ENCODE measurements at places on chromosomes 3 and 15. TPM values are rescaled to one million over a fixed set of nuclear protein-coding genes. Genes with fewer than 3 reads are reported as not detected.

DNA sequence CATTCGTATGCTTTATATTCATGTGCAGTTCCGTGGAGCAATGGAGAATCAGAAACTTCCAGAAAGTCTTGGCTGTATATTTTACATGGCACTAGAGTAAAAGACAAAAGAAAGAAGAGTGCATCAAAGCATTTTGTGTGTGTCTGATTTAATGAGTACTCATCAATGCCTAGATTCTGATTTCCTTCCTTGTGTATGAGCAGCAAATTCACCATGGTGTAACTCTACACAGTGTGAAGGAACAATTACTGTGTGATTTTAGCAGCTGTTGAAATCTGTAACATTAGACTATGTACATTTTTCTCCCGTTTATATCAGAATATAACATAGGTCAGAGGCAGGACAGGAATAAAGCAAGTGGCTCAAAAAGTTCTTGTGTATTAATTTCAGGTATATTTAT is 102.0 kb upstream of the TSC22D2 start:
- DNase-seq = no peak

- no peak for DNase-seq
Measured at GRCh38 chr15:25597571-25597970, 158.7 kb upstream of the UBE3A start.

DNA sequence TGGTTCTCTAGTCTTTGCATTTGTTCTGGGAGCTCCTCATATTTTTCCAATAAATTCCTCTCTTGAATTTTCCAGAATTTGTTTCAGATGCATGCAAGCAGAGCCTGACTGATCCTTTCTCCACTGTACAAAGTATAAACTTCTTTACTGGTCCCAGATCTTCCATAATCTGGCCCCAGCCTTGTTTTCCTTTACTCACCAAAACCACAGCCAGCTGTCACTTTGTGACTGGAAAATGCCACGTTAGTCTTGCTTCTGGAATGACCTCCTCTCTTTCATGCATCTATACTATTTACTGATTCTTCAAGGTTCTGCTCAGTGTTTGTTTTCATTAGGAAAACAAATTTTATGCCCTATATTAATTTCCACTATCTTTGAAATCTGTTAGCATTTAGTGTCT is 60.4 kb upstream of the SPPL2A start:
- no peak for DNase-seq

DNA sequence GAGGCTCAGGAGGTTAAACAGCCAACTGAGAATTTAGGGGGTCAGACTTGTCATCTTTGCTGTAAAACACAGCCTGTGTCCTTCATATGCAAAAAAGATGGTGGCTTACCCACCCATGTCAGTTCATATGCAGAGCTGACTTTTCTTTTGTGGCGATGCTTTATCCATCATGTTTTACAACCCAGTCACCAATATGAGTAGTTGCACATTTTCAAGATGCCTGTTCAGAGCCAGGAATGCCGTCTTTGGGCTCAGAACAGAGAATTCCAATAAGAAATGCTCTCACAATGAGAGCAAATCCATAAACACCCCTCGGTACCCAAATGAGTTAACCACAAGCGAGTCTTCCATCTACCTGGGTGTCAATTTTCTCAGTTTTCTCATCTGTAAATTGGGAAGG is 83.6 kb downstream of the TIGIT start:
- DNase-seq = no peak

DNA sequence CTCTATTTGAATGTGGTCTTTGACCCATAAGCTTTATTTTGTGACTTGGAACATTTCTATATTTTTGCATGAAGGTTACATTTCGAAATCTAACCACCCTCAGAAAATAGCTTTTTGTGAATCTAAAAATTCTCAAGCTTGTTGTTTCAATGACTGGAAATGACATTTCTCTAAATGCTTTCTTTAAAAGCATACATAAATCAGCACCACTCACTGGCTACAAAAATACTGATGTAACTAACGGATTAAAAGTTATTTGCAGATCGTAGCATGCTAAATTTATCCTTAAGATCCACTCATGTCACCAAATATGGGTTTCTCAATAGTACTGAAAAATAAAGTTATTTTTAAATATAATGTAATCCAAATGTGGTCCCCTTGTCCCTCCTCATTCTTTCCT is 55.2 kb upstream of the ACAN start:
- no peak for DNase-seq

GRCh38 chr3:195582947-195583346 is 793 bp downstream of the APOD start:
- DNase-seq = peak; percentile 49

GRCh38 chr3:196159952-196160804 is 51.0 kb downstream of the ZDHHC19 start:
- DNase-seq = no peak

DNA sequence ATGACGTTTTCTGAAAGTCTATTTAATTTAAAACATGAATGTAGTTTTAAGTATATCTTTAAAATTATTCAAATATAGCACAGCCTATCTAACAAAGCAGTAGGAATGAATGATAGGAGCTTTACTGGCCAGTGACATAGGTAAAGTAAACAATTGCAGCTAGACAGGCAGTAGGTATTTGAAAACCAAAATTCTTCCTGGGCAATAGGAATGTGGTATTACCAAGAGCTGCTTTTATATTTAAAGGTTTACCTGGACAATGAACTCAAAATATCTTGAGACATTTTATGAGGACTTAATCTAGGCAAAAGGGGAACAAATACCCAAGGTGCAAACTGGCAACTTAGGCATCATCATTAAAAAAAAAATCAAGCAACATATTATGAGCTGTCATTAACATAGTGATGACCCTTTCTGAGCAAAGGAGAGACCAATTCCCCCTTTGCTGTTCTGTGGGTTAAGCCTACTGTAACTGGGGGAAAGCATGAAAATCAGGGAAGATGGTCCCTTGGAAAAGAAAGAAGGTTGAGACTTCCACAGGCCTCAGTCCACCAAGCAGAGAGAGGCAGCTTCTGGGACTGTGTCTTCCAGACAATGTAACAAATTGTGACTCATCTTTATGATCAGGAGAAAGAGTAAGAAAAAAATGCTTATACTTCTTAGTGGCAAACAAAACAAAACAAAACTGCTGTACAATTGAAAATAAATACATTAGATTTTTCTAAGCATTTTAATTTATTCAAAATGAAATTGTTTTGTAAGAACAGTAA is 12.9 kb downstream of the ISL2 start:
- no peak for DNase-seq

DNA sequence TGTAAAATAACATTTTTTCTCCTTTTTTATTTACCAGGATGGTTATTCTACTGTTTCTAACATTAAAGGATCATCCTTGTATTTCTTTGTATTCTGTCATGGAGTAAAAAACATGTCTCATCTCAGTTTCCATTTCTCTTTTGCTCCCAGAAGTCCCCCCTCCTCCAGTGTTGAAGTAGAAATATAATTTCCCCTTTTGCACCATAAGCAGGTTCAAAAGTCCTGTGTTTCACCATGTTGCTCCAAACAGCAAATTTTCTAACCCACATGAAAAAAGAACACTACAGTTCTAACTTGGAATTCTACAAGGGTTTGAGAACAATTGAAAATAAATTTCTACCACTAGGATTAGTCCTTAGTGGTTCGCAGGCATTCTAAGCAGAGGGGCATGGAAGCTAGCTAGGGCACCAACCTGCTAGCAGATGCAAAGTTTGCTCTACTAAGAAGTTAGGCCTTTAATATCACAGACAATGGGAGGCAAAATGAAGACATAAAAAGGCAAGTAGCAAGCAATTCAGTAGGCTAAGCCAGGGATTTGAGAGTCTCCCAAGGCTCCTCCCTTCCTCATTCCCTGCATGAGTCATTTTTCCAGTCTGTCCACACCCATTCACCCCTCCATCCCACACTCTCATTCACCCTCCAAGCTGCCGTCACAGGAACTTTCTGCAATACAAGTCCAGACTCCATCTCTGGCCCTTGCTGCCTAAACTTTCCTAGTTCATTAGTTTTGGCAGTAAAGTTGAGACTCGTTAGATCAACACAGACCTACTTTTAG is 2.3 kb upstream of the MBNL1 start:
- DNase-seq = no peak

PLA2G4E gene
- not detected for total RNA-seq

HIGD2B gene
- not detected for total RNA-seq

AMIGO3 gene
- not detected for total RNA-seq
